ENCODE measurements at places on chromosomes 13 and 19.

DNA sequence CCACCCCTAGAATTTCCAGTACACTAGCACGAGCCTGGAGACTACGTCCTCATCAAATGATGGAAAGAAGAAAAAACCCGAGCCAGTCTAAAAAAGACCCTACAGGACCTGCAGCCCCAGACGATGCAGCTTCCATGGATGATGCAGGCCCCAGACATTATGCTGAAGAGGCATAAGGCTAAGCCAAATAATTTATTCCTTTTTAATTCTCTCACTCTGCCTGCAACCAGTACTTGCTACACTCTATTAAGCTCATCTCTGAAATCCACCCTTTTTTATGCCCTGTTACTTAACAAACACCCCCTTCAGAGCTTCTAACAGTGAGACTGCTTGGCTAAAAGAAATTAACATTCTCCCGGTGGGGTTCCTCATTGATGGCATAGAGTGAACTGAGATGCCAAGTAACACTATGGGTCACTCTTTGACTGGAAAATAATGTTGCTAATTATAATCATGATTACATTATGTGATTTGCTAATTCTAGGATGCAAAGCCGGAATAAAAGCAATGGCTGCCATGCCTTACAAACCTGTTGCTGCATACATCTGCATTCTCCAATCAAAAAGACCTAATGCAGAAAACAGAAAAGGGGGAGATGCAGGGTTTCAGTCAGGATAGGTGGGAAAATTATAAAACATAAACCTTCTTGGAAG is 1462.4 kb downstream of the UQCRFS1 start:
- no peak for DNase-seq

DNA sequence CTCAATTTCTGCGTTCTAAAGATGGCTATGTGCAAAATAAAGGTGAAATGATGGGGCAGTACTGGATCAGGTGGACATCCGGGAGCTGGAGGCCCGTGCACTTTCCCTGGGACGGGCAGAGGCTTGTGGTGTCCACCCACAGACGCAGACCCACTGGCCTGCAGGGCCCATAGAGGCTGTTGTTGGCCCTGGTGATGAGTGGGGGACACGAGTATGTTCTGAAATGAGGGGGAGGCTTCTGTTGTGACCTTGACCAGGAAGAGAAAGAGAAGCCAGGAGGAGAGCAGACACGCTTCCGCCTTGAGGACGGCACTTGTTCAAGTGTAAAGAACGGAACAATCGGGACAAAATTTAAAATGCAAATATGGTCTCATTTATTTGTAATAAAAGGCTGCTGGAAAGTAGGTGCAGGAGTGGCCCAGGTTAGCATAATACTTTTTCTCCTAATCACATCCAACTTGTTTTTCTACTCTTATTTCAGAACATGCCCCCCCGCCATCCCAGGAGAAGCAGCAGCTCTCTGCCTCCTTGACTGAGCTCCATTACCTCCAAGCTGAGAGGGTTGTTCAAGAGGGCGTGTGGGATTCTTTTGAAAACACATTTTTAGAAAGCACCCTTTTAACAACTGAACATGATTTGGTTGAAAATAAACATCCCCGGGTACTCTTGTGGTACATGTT is 27.1 kb downstream of the ATP11A start:
- DNase-seq, result no peak

- DNase-seq, result no peak
Observed at GRCh38 chr19:1584500-1585242, 8.0 kb downstream of the MBD3 start.

- no peak for DNase-seq
Observed at GRCh38 chr19:50651174-50651573, 1.9 kb downstream of the C19orf81 start.

- DNase-seq, result no peak
Observed at GRCh38 chr13:51249770-51250741, 27.9 kb downstream of the FAM124A start.

DNA sequence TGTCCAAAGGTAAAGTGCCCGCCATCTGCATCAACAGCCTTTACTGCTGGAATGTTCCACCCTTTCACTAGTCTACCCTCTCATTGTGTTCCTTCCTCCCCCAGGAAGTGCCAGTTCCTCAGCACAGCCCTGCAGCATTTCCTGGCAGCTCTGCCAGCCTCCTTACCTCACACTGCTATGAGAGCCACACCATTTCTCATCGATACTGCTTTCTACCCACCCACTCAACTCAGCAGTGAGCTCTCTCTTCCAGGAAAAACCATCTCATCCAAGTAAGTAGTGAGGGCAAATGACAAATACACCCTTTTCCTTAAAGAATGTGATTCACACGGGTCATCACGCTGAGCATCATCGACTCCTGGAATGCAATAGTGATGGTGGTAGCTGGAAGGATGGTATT is 19.8 kb downstream of the UQCRFS1 start:
- no peak for DNase-seq

DNA sequence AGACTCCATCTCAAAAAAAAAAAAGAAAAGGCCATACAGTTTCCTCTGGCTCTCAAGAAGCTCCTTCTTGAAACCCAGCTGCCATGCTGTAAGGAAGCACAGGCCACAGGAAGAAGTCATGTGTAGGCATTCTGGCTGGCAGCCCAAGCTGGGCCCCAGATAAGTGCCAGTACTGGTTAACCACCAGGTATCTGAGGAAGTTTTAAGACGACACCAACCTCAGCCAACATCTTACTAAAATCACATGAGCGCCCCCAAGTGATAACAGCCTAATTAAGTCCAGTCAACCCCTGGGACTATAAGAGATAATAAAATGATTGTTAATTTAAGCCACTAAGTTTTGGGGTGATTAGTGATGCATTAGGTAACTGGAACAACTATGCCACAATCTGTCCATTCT is 27.4 kb upstream of the AKT2 start:
- no peak for DNase-seq

DNA sequence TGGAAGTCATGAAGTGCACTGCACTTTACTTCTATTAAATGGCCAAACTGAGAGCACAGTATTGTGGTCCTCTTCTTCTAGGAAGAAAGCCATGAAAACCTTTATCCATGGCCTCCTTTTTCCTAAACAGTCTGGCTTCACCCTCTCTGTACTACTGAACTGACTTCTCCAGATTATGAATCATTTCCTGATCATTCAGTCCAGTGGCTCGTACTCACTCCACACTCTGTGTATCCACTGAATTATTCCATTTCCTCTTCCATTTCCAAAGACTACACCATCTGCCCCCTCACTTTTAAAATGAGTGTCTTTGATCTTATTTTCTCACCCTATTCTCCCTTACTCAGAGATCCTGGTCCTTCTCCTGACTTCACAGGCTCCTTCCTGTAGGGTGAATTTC is 29.7 kb upstream of the FREM2 start:
- DNase-seq, result no peak

DNA sequence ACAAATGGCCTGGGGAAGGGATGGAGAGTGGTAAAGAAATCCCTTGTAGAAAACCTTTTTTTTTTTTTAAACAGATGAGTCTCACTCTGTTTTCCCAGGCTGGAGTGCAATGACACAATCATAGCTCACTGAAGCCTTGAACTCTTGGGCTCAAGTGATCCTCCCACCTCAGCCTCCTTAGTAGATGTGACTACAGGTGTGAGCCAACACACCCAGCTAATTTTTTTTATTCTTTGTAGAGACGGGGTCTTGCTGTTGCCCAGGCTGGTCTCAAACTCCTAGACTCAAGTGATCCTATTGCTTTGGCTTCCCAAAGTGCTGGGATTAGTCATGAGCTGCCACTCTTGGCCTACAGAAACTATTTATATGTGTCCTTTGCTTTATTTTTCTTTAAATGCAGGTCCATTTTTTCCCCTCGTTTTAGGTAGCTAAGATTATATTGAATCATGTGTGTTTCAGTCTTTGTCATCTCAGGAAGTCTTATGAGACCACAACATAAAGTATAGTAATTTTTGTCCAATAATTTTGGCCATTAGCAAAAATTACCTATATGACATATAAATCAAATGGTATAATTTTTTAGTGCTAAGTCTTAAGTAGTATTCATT is 10.5 kb downstream of the LPAR6 start:
- DNase-seq, result no peak

GRCh38 chr19:12872941-12873890 is 8.0 kb downstream of the DNASE2 start:
- DNase-seq, result peak; percentile 13

DNA sequence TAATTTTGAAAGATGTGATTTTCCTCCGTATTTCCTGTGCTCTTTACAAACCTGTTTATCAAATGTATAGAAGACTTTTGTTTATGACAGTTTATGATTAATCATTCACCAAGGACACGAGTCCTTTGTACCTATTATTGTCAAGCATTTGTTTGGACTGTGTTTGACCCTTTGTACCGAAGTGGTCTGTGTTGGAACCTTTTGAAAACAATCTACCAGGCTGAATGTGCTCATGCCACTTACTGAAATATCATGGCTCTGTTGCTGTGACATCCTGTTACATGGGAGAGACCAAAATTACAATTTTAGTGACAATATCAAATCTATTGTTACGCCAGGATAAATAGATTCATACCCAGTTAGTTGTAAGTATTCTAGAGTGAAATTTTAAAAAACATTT is 193.6 kb downstream of the IRS2 start:
- DNase-seq, result no peak

- DNase-seq, result no peak
Observed at GRCh38 chr19:41476583-41476982, 33.6 kb downstream of the ERICH4 start.

- DNase-seq, result peak; percentile 1
Observed at GRCh38 chr19:29467824-29468401, 57.9 kb upstream of the VSTM2B start.

DNA sequence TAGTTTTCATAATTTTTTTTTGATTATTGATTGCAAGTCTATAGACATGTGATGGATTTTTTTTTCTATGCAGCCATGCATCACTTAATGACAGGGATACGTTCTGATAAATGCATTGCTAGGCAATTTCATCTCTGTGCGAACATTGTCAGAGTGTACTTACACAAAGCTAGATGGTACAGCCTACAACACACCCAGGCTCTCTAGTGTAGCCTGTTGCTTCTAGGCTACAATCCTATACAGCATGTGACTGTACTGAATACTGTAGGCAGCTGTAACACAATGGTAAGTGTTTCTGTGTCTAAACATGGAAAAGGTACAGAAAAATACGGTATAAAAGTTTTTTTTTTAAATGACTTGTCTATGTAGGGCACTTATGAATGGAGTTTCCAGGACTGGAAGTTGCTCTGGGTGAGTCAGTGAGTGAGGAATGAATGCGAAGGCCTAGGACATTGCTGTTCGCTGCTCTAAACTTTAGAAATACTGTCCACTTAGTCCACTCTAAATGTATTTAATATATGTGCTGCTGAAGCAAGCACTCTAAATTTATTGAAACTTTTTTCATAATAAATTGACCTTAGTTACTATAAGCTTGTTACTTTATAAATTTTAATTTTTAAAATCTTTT is 20.3 kb downstream of the SPATA13 start:
- DNase-seq, result no peak

- DNase-seq, result peak; percentile 80
Observed at GRCh38 chr13:41458761-41459431, 1.5 kb downstream of the RGCC start.

All from suppressor macrophage treated with lipopolysaccharide for 4 hours (primary cell).